Stimulated activated CD4-positive, alpha-beta T cell treated with anti-CD3 and anti-CD28 coated beads, Interleukin-2, amount 100 ng/mL, for 24 hours (primary cell): ENCODE measurements at places on chromosomes 6 and 20.

DNA sequence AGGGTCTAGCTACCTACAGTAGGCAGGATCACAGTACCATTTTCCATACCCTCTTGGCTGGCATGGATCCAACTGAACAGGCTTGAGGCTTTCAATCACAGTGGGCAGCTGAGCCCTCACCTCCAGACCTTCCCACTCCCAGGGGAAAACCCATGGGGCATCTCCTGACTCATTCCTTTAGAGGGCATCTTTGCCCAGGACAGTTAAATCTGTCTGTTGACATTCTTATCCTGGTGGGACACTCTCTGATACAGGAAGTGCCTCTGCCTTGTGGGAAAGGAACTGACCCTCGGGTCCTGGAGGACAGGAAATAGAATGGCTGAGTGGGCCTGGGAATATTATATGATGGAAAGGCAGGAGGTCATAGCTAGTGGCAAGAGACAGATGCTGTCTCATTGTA is 10.2 kb upstream of the EPB41L1 start:
- no peak for DNase-seq

GRCh38 chr20:58657986-58658385 is 6.9 kb downstream of the STX16 start:
- DNase-seq, result no peak

DNA sequence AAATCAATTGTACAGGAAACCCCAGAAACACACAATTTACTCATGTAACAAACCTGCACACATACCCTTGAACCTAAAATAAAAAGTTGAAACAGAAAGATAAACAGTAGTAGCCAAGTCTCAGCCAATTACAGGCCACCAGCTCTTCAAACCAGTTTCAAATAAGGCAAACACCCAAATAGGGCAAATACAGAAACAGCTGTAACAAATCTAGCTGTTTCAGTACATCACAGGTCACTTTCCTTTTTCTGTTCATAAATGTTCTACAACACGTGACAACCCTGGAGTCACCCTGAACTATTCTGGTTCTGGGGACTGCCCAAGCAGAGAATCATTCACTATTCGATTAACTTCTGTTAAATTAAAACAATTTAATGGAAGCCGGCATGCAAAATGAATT is 329.0 kb downstream of the GJA1 start:
- DNase-seq, result no peak

DNA sequence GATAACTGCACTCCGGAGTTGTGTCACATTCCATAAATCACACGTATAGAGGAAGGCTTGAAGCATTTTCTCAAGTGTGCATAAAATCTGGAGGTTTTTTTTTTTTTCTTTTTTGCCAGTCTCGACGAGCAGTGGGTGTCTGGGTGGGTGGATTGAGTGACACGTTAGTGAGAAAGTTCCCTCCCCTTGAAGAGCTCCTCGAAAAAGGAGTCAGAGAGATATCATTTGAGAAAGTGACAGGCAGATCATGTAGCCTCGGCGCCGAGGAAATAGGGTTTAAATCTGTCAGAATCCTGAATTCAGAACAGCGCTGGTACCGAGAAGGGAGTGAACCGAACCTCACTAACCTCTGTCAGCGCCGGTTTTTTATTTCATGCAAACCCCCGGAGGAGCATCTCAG is 269.5 kb upstream of the ARID1B start:
- DNase-seq, result no peak

GRCh38 chr6:134132494-134133141 is 80.2 kb upstream of the SLC2A12 start:
- DNase-seq, result no peak
